NCI-H1694 (cell line): ENCODE measurements at places on chromosomes 7 and 10.

DNA sequence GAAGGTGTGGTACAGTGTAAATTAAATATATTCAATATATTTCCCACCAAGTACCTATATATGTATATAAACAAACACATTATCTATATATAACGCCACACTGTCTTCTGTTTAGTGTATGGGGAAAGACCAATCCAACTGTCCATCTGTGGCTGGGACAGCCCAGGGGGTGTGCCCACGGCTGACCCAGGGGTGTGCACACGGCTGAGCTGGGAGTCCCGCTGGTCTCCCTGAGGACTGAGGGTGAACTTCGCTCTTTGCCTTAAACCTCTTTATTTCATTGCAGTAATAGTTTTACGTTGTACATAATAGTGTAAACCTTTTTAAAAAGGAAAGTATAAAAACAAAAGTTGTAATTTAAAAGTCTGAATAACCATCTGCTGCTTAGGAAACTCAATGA lies 6.3 kb downstream of the EN2 start:
- DNase-seq, result no peak

GRCh38 chr7:2637066-2637471 lies 5.3 kb downstream of the TTYH3 start:
- no peak for DNase-seq

DNA sequence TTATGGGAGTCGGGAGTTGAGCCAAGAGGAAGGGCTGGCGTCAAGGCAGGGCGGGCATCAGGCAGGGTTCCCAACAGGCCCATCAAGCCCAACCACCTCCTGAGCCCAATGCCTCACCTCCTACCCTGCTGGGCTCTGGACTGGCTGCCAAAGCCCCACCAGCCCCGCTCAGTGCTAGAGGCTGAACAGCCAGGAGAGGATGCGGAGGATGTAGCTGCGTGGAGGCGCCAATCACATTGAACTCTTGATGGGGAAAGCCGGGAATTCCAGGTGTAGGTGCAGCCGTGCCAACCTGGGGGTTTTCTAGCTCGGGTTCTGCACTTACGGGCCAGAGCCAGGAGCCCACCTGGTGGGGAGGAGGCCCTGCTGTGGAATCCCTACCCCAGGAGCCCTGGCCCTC lies 12.9 kb downstream of the ATP5MF start:
- no peak for DNase-seq

GRCh38 chr10:44353128-44353390 lies 31.8 kb downstream of the CXCL12 start:
- DNase-seq, result no peak

DNA sequence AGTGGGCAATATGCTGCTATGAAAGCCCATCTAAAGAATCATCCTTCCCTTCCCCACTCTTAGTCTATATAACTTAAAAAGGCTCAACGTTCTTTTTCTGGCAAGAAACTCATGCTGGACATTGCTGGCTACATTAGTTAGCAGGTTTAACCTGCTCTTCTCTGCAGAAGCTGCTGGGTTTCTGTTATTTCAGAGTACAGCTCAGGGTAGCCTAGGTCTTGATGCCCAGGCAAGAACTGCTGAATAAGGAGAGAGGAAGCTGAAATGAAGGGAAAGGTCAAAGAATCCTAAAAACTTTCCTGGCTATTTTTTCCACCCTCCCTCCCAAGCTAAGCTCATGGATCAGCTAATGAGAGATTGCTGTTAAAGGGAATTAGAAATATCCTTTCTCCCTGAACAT lies 79.4 kb downstream of the ANKIB1 start:
- no peak for DNase-seq
